ENCODE measurements at places on chromosomes 7 and 10. TPM values are rescaled to one million over a fixed set of nuclear protein-coding genes. Genes with fewer than 3 reads are reported as not detected.
A peak's percentile ranks its signal among the peaks of the same experiment; 100 is the strongest.

GRCh38 chr7:105775580-105775979 lies 100.8 kb downstream of the ATXN7L1 start:
- no peak for DNase-seq

- no peak for DNase-seq
Measured at GRCh38 chr10:31509989-31510388, 191.0 kb downstream of the ZEB1 start.

DNA sequence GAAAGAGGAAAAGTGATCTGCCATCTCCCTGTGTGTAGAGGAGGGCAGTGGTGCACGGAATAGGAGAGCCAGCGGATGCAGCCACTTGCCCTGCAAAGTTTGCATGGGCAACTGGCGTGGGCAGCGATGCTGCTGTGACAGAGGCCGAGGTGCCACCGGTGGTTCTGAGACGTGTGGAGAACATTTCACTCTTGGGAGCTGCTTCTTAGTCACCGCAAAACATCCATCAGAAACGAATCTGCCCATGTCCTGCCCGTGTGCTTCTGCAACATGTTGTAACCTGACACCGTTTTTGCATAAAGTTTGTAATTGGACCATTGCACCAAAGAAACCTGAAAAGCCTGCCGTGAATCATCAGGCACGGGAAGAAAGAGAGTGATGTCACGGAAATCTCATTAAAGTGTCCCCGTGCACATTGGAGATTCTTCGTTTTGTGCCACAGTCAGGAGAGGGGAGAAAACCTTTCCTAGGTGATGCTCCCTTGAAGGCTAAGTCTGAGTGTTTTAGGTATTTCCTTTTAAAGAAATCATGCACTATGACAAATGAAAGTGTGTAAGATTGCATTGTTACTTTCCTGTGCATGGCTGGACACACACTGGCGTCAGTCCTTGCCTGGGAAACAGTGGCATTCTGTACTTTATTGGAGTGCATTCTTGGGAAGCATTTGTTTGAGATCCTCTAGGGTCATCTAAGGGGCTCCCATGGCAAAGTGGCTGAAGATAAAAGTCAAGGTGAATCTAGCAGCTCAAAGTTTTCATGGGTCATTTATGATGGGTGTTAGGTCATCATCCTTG lies 302.6 kb downstream of the KLF6 start:
- DNase-seq = peak; percentile 81

DNA sequence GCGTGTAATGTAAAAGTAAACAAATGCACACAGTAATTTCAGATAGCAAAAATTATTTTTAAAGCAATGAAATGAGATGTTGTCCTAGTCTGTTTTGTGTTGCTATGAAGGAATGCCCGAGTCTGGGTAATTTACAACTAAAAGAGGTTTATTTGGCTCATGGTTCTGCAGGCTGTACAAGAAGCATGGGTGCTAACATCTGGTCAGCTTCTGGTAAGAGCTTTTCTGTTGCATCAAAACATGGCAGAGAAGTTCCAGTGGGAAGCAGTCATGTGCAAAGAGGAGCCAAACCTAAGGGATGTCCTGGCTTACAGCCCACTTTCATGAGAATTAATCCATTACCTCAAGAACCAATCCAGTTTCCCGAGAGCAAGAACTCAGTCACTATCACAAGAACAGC lies 62.9 kb upstream of the MNX1 start:
- no peak for DNase-seq

- no peak for DNase-seq
Measured at GRCh38 chr7:2553108-2553507, 2.2 kb downstream of the BRAT1 start.

- peak; percentile 58 for DNase-seq
Measured at GRCh38 chr10:113704637-113705343, 25.1 kb downstream of the CASP7 start.

DNA sequence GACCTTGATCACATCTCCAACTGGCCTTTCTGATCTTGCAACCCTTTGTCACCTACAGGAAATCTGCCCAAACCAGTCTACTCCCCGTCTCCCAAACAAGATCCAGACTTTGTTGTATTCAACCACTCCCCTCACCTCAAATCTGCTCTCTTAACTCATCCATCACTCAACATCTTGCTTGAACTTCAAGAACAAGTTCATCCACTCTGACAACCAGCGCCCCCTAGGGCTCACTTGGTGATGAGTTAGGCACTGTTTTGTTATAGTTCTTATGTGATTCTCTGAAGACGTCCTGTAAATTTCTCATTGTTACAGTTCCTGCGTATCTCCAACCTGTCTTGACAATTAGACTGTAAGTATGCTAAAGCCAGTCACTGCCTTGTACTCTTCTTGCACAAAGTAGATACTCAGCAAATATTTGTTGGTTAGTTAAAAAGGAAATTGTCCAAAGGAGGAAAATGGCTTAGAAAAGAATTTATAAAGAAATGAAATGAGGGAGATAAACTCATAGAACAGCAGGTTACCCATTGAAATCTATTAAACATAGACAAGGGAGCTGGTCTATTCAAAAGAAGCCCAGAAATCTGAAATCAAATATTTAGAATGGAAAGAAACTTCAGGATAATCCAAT lies 5.3 kb downstream of the FRMD4A start:
- DNase-seq = no peak

- DNase-seq = no peak
Measured at GRCh38 chr7:132630834-132631233, 54.6 kb upstream of the PLXNA4 start.

DNA sequence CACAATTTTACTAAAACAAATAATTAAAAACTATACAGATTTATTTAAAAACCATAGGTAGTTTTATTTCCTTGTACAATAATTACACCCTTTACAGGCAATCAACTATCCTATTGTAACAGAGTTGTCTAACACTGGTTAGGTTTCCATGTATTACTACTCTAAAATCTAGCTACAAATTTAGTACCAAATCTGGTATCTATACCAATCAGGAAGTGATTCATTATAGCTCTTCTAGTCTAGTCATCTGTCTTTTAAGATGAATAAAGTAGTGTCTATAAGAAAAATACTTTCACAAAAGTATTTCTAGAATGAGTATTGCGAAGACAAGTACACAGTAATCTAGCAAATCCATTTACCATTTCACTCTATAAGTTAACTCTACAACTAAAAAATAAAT lies 16.9 kb downstream of the ZNF800 start:
- no peak for DNase-seq

GRCh38 chr10:128377988-128378387 lies 251.8 kb upstream of the MKI67 start:
- DNase-seq = no peak

- no peak for DNase-seq
Measured at GRCh38 chr7:7565018-7565680, 1.5 kb upstream of the MIOS start.

DNA sequence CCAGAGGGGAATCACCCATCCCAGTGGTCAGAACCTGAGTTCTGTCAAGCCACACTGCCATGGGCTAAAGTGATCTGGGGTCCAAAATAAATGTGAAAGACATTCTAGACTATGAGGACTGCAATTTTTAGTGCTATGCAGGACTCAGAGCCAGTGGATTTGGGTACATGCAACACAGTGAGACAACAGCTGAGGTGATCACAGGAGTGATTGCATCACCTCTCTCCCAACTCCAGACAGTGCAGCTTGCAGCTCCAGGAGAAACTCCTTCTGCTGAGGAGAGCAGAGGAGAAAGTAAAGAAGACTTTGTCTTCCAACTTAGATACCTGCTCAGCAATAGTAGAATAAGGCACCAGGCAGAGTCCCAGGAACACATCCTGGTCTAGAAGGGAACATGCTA lies 682.0 kb upstream of the POT1 start:
- DNase-seq = no peak

DNA sequence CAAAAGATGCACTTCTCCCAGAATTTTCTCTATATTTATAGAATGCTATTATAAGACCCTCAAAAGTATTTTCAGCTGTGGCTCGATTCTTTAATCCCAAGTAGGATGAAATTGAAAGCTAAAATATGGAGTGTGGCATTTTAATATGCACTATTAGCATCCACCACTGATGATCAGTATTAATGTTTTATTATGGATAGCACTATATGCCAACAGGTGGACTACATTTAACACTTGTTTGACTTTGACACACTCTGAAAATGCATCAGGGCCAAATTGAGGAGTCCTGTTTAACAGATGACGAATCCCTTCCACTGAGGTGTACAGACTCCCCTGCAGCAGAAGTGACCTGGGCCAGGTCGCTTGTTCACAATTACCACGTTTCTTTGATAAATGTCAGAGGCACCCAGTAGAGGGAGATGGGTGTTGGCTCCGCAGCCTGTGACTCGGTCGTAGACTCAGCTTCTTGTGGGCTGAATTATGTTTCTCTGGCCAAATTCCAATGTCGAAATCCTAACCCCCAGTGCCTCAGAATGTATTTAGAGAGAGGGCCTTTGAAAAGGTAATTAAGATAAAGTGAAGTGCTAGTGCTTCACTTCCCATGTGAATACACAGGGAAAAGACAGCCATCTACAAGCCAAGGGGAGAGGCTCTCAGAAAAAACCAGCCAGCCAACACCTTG lies 48.1 kb downstream of the WIPF3 start:
- DNase-seq = peak; percentile 59

DNA sequence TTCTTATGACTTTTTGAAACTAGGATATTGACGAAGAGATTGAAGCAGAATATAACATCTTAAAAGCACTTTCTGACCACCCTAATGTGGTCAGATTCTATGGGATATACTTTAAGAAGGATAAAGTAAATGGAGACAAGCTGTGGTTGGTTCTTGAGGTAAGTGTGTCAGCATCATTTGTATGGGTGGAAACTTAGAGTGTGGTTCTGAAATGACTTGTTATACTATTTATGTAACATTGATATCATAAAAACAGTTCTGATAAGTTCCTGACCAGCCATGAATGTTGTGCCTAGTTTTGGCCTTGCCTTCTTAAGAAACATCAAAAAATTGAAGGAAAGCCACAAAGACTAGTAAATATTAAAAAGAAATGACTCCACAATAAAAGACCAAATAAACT lies 20.8 kb downstream of the MYO3A start:
- DNase-seq = no peak

- no peak for DNase-seq
Measured at GRCh38 chr7:82714883-82715282, 271.3 kb upstream of the CACNA2D1 start.

DNA sequence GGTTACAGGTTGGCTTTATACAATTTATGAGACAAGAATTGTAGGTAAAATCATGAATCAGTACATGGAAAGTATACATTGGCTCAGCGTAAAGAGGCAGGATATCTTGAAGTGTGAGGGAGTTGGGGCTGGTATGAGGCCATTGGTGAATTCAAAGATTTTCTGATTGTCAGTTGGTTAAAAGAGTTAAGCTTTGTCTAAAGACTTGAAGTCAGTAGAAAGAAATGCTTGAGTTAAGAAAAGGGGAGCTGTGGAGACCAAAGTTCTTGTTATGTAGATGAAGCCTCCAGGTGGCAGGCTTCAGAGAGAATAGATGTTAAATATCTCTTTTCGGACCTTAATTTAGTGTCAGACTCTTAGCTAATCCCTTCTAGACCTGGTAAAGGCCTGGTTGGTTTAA lies 341.0 kb downstream of the GALNT17 start:
- DNase-seq = no peak

DNA sequence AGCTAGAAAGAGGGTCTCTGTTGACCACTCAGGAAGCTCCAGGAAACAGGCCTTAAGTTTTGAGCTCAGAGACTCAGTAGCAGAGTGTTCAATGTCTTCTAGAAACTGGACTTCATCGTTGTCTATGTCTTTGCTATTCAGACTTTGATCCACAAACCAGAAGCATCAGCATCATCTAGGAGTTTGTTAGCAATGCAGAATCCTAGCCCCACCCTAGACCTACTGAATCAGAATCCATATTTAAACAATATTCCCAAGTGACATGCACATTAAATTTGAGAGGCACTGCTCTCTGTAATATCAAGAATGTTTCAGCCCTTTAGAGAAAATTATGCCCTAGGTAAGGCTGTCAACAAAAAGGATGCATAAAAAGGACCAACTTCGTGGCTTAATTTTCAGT lies 12.9 kb upstream of the OGDHL start:
- no peak for DNase-seq

GRCh38 chr7:30114536-30115238 lies 20.1 kb upstream of the MTURN start:
- DNase-seq = no peak

DNA sequence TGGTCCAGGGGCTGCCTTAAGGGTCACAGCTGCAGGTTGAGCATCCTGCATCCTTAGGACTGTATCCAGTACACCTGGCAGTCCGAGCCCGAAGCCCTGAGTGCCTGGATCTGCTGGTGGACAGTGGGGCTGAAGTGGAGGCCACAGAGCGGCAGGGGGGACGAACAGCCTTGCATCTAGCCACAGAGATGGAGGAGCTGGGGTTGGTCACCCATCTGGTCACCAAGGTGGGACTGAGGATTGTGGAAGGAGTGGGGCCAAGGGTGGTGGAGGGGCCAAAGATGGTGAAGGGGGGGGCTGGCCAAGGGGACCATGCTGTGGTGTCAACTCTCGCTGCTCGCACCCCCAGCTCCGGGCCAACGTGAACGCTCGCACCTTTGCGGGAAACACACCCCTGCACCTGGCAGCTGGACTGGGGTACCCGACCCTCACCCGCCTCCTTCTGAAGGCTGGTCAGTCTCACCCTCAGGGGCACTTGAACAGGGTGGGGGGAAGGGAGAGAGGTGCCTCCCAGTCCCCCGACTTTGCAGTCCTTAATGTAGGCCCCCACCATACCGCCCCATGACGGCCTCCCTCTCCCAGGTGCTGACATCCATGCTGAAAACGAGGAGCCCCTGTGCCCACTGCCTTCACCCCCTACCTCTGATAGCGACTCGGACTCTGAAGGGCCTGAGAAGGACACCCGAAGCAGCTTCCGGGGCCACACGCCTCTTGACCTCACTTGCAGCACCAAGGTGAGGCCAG lies 5.3 kb downstream of the NFKB2 start:
- no peak for DNase-seq

DNA sequence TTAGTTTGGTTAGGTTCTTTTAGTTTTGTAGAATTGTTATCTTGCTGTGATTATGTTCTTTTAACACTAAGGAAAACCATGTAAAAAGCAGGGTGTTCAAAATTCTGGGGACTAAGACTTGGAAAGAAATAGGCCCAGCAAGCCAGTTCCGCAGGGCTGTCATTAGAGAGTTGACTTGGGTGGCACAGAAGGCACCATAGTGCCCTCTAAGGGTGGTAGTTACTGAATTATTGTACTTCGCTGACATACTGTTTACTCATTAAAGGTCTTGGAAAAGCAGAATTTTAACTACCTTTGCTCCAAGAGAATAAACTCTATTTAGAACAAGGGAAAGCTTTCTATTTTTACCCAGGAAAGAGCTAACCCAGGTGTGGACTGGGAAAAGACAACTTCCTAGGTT lies 86.5 kb downstream of the OTUD1 start:
- peak; percentile 53 for DNase-seq

Gene NRG3
- total RNA-seq = not detected

Gene ADCK2
- 16.0 TPM for total RNA-seq

Gene IL2RA
- not detected for total RNA-seq

Gene CDHR1
- 0.86 TPM for total RNA-seq

Gene PODXL
- total RNA-seq = 13.8 TPM

Gene EPDR1
- total RNA-seq = 357 TPM

Gene GRB10
- 31.5 TPM for total RNA-seq

Gene FOXP2
- total RNA-seq = 0.64 TPM

Gene PIP
- not detected for total RNA-seq

Gene HOGA1
- total RNA-seq = 1.1 TPM

Gene SPDYE2
- total RNA-seq = not detected

Gene ENO4
- 0.19 TPM for total RNA-seq

Gene CRHR2
- total RNA-seq = not detected
